NCI-H1417 treated with DMSO at 0.1 percent for 48 hours (cell line): ENCODE measurements at places on chromosomes 1 and 21.

DNA sequence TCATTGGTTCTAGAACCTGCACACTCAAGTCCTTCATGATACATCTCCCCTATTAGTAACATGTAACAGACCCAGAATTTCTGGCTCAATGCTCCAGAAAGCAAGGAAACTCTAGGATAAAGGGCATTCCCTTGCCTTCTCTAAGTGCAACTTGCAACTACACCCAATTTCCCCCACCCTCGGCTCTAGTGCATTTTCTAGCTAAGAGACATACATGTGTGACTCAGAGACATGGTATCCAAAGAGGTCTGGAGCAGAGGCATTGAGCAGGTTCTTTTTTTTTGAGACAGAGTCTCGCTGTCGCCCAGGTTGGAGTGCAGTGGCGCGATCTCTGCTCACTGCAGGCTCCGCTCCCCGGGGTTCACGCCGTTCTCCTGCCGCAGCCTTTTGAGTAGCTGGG, 132.9 kb downstream of the ZC3H11B start:
- no peak for DNase-seq

DNA sequence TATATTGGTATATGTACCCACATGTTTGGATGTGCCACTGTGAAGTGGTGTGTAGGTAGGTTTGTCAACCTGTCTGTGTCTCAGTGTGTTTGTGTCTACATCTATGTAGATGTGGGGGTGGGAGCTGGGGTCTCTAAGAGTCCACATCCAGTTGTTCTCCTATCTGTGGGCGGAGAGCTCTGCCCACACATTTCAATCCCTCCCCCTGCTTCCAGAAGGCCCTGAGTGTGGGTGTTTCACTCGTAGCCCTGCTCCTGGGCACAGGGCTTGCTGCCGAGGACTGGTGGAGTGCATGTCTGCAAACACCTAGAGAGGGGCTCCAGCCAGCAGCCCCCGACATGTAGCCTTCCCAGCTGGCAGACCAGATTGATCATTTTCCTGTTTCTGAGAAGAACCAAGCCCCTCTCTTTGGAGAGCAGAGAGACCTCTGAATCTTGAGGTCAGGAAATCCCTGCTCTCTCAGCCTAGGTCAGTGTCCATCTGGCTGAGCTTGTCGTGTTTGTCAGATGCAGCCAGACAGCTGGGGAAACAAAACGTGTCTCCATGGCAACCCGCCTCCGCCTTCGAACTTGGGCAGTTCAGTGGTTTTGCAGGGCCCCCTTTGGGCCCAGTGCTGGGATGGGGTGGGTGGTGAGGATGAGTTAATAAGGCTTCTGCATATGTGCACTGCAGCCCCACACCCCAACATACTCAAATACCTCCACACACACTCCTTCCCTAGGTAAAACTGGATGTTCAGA, 31.2 kb upstream of the SYNC start:
- DNase-seq = no peak

DNA sequence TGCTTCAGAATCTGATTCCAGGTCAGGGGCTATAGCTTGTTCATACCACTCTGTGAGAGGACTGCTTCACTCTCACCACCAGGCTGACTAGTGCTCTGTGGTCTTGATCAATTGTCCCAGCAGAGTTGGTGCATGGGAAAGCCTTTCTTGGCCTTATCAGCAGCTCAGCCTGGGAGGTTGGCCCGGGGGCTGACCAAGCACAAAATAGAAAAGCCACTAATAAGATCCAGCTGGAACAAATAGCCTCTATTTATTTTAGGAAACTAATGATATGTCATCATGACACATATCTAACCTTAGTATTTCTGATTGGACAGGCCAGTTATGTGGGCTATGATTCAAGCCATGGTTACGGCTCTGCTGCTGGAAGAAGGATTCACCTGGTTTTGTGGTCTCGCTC, 134.2 kb downstream of the GDAP2 start:
- DNase-seq = no peak

- DNase-seq = no peak
These were observed 35.3 kb downstream of the ELF3 start for GRCh38 chr1:202045705-202046104.

- DNase-seq = no peak
These were observed 59.2 kb upstream of the MORC3 start for GRCh38 chr21:36260802-36261201.

- DNase-seq = no peak
These were observed 10.7 kb upstream of the FHAD1 start for GRCh38 chr1:15236321-15236721.

DNA sequence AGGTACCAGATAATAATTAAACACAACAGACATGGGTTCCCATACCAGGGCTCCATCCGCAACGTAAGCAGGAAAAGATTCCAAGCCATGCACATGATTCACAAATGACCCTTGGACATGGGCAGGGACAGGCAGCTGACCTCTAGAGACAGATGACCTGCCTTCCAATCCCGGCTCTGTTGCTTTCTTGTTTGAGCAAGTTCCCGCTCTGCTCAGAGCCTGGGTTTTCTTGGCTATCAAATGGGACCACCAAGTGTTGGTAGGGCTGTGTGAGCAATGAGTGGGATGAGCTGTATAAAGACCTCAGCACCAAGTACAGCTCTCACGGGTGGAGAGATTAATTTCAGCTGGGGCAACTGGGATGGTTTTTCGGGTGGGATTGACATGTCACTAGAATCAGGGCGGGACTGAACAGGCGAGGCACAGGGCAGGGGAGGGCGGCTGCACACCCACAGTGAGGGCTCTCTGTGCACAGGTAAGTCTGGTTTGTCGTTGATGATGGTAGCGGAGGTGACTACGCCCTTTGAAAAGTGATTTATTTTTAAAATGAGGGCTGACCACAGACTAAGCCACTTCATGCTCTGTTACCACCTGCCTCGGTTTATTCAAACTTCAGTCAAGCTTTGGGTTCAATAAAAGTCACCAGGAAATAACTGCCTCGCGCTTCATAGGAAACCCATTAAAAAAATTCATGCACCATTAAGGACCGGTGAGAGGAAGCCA, 57.5 kb upstream of the IFFO2 start:
- DNase-seq = no peak

DNA sequence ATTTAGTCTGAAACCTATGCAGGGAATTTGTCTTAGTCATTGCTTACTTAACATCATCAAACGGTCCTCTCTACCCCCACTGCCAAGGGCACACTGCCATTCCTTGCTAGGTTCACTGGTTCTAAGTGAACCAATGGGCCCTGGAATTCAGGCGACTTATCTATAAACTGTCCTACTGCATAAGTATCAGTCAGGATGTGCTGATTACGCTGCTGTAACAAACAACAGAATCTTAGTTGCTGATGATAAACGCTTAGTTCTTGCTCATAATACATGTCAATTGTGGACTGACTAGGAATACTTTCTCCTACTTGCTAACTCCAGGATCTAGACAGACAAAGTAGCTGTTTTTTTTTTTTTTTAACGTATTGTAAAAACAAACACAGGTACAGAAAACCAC, 136.1 kb downstream of the PRDM2 start:
- DNase-seq = no peak

- DNase-seq = no peak
These were observed 185.1 kb upstream of the ST6GALNAC5 start for GRCh38 chr1:76682138-76682537.

GRCh38 chr21:37276377-37276776, 9.2 kb upstream of the VPS26C start:
- no peak for DNase-seq

GRCh38 chr1:7045897-7046296, 260.6 kb downstream of the CAMTA1 start:
- no peak for DNase-seq

GRCh38 chr1:58439946-58440345, 106.6 kb downstream of the OMA1 start:
- no peak for DNase-seq

GRCh38 chr1:4617506-4617905, 36.9 kb upstream of the AJAP1 start:
- DNase-seq = no peak

- no peak for DNase-seq
These were observed 97.3 kb downstream of the USP25 start for GRCh38 chr21:15826908-15827601.

DNA sequence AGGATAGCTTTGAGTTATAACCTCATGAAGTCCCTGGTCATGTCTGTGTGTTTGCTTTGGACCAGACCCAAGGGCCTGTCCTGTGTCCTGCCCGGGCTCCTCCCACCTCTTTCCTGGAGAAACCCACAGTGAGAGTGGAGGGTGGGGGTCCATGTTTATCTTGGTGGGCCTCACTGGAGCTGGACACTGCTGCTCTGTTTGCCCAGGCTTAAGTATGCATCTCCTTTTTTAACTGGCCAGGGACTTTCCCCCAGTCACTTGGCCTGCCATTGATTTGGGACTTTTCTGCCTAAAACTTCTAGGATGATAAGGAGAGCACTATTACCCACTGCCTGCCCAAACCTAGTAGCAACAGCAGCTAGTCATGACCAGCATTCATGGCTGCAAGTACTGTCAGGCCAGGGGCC, 49.8 kb downstream of the DDR2 start:
- DNase-seq = no peak

- no peak for DNase-seq
These were observed 51.8 kb downstream of the KCNK1 start for GRCh38 chr1:233665575-233666270.

- no peak for DNase-seq
These were observed 2.7 kb downstream of the RPRD2 start for GRCh38 chr1:150366416-150367296.

GRCh38 chr1:2470290-2471158, 5.6 kb upstream of the PLCH2 start:
- DNase-seq = no peak

DNA sequence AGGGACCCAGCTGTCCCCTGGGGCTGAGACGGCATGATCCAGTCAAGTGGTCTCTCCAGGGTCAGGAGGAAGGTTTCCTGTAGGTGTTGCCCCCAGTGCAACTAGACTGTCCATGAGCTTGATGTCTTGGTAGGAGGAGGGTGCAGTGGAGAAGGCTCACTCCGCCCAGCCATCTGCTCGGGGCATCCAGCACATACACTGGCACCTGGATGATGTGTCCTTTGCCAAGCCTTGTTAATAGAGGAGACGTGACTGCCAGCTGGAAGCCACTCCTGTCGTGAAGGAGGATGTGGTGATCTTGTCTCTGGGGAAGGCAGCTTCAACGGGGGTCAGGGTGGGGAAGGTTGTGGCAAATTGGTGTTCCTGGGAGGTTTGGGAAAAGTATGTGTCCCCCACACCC, 6.2 kb downstream of the DISP3 start:
- DNase-seq = no peak

GRCh38 chr1:169105434-169106094, 926 bp upstream of the ATP1B1 start:
- no peak for DNase-seq

GRCh38 chr1:6392809-6393399, 663 bp downstream of the ACOT7 start:
- DNase-seq = no peak

GRCh38 chr1:161013488-161014230, 7.3 kb downstream of the F11R start:
- no peak for DNase-seq

DNA sequence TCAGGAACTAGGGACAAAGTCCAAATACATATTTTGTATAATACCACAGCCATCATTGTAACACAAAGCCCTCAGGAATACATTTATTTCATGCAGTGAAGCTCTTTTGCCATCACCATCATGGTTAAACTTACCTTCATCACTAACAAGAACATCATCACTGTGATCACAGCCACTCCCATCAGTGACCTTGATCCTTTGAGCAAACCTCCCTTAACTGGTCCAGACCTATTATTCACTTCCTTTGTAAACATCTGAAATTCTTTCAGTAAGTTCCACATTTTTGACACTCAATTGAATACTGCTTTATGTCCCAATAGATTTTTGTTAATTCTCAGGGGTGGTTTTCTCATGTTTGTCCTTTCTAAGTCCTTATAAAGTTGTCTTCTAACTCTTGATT, 16.2 kb upstream of the KPRP start:
- no peak for DNase-seq

GRCh38 chr1:107926436-107927080, 38.4 kb downstream of the VAV3 start:
- no peak for DNase-seq

- DNase-seq = no peak
These were observed 98.6 kb downstream of the NAV1 start for GRCh38 chr1:201637282-201638079.

- no peak for DNase-seq
These were observed 59.4 kb upstream of the GNG4 start for GRCh38 chr1:235709018-235709417.

DNA sequence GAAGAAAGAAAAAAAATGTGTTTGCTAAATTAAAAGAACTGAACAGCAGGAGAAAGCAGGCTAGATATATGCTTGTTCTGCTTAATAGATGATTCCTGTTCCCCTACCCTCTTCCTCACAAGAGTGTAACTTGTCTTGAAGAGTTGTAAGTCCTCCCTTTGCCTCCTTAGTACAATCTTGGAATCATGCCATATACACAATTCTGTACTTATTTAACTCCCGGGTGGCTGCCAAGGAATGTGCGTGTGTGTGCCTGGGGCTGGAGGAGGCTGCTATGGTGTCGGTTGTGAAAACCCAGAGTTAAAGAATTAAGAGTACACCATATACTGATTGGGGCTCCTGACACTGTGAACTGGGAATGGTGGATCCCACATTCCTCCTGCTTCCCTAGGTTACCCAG, 194.2 kb downstream of the SIPA1L2 start:
- DNase-seq = no peak

GRCh38 chr1:161779393-161779792, 13.3 kb downstream of the ATF6 start:
- no peak for DNase-seq

DNA sequence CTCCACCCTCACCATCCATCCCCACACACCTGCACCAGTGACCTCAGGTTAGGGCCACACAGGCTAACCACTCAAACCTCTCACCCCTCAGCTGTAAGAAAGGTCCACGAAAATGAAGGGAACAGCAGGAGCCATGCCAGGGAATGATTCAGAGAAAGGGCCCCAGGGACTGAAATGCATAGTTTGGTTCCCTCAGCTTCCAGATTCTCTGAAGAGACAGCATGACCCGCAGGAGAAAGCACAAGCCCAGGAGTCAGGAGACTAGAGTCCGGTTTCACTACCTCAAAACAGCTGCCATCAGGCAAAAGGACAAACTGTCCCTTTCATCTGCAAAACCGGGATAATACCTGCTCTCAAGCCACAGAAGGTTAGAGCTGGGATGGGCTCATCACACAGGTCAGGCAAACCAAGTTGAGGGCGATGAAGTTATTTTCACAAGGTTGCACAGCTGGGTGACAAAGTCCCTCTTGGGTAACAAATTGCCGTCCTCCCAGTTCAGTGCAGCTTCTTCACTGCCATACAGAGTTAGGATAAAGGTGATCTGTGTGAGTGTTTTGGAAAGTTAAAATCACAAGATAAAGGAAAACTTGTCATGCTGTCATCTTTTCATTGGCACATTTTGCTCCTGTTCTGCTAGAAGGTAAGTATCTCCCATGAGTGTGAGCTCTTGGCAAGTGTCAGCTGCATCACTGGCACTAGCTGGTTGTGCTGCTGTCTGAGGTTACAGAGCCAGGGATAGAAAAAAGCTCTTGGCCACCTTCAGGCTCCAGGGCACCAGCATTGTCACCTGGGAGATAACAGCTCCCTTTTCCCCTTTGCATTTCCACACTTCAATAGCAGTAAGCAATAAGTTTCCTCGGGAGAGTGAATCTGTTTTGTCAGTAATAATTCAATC, 120.4 kb downstream of the KCNH1 start:
- DNase-seq = no peak
